Stimulated activated CD4-positive, alpha-beta T cell treated with anti-CD3 and anti-CD28 coated beads, Interleukin-1b, Interleukin-23, amount 100 ng/mL, for 24 hours (primary cell): ENCODE measurements at places on chromosomes 11 and 22.

DNA sequence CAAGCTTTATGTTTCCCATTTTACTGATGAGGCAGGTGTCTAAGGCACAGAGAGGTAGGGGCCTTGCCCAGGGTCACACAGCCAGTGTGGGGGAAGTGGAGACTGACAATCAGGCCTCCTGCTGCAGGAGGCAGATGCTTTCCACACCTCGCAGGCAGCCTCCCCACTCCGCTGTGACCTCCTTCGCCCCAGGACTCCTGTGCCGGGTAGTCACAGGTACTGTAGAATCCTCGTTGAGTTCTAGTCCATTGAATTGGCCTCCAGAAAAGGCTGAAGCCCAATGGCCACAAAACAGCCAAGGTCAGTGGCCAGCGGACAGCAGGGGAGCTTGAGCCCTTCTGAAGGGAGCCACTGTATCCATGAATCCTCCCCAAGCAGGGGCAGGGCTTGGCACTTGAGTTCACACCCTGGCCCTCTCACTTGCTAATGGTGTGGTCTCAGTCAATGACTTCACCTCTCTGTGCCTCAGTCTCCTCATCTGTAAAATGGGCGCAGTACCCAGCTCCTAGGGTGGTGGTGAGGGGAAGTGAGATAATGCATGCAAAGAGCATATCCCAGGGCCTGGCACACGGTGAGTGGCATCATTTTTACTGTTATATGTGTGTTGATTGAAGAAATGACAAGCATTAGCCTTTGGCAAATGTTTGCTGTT, 1.1 kb upstream of the FXYD2 start:
- DNase-seq, result no peak

GRCh38 chr11:78277314-78277994, 88.7 kb downstream of the USP35 start:
- no peak for DNase-seq

- DNase-seq, result no peak
These were observed 28.7 kb downstream of the SYT7 start for GRCh38 chr11:61552108-61552635.

- no peak for DNase-seq
These were observed 57.4 kb downstream of the CHST1 start for GRCh38 chr11:45607995-45608394.
